Endothelial cell of umbilical vein (primary cell): ENCODE measurements at places on chromosomes 3 and 15. TPM values are rescaled to one million over a fixed set of nuclear protein-coding genes. Genes with fewer than 3 reads are reported as not detected.

The PRTG gene
- polyA plus RNA-seq = 3.0 and 3.4 TPM in 2 replicates

The DOCK3 gene
- 0.08 TPM in 2 replicates for polyA plus RNA-seq

The ESYT3 gene
- polyA plus RNA-seq = not detected in 2 replicates

The C3orf20 gene
- not detected in 2 replicates for polyA plus RNA-seq

The SLC28A1 gene
- not detected in 2 replicates for polyA plus RNA-seq

The CTDSPL2 gene
- 9.3 and 12.2 TPM in 2 replicates for polyA plus RNA-seq

The INAFM2 gene
- 9.4 and 10.4 TPM in 2 replicates for polyA plus RNA-seq

The SLC27A2 gene
- polyA plus RNA-seq = not detected in 2 replicates

The CCR3 gene
- not detected in 2 replicates for polyA plus RNA-seq

The DAPK2 gene
- polyA plus RNA-seq = 2.8 and 2.9 TPM in 2 replicates
